Cortex of kidney (tissue), 1 donor: ENCODE measurements at places on chromosomes 3 and 15.

DNA sequence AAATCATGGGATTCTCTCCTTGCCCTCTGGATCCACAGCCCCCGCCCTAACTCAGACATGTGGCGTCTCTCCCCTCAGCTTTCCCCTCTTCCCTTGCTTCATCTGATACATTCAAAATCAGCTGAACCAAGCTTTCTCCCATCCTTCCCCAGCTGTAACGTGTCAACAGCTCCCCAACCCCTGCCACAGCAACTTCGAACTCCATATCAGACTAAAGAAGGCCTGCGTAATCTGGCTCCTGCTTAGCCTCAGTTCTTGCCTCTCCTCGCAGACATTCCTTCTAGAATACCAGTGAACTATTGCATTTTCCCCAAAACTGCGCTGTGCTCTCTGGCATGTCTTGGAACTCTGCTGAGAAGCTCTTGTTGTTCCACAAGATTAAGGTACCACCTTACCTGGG lies 18.3 kb downstream of the B4GALT4 start:
- no peak for DNase-seq

- no peak for DNase-seq
Measured at GRCh38 chr15:93882141-93882540, 349.2 kb upstream of the MCTP2 start.

- DNase-seq: no peak
Measured at GRCh38 chr3:88775026-88775690, 332.3 kb upstream of the EPHA3 start.

DNA sequence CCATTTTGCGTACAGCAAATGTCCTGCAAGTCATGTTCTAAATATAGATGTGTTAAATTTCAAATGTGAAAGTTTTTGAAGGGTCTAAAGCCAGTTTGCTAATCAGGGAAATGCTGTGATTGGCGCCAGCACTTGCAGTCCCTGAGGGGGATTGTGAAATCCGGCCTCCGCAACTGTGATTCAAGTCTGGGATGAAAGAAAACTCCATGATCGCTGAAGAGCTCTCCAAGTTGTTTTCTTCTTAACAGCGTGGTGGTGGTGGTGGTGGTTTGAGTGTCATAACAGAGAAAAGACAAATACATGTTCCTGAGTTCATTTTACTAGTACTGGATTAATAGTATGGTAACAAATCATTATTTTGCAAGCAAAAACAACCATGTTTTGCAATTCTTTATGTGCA lies 51.8 kb downstream of the MITF start:
- no peak for DNase-seq

DNA sequence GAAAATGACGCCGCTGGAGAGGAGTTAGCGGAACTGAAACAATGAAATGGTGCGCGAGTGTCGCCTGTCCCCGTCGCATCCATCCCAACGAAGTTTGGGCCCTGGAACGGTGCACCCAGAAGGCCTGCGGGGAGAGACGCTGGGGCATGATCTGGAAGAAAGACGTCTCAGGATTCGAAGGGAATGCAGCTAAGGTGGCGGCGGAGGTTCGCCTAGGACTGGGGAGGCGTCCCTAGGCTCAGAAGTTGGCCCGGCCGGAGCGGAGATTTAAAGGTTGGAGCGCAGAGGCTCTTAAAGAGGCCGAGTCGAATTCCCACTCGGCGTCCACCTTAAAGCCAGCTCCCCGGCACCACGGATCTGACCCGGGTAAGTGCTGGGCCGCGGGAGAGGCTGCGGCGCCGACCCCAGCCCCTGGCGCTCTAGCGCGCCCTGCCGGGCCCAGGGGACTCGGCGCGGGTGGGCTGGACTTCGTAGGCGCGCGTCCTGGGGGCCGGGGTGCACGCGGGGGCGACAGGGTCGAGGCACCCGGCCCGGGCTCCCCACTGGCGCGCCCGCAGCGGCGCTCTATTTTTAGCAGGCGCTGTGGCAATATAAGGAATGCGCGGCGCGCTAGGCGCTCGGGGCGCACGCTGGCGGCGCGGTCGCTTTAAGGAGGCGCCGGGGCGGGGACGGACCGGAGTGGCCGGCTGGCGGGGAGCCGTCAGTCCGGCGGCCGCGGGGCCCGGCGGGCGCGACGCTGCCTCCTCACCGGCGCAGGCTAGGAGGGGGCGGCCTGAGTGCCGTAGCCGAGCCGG lies at the start of gene MRAS:
Gene MRAS, plus strand, starts transcription at position 620 of the 794 bp plus-strand sequence. CDS start 24,305 bp downstream, outside the sequence.
- DNase-seq: no peak

- no peak for DNase-seq
Measured at GRCh38 chr3:106428565-106428994, 559.8 kb upstream of the CBLB start.

DNA sequence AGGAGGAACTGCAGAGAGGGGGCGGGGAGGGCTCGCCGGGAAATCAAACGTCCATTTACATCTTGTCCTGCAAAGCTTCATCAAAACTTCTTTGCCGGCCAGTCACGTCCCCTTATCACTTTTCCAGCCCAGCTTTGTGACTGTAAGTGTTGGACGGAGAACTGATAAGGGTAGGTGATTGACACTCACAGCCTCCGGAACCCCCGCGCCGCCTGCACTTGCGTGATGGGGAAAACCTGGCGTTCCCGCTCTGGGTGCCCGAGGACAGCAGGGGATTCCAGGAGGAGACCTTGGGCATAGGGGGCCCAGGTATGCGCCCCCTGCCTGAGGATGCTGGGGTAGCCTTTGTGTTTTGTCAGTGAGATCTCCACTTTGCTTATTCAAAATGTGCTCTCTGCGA lies 72.8 kb upstream of the ANKRD34C start:
- DNase-seq: no peak

GRCh38 chr15:36964626-36965025 lies 135.7 kb downstream of the MEIS2 start:
- no peak for DNase-seq

- DNase-seq: no peak
Measured at GRCh38 chr3:95434491-95434890, 1371.6 kb downstream of the NSUN3 start.

- no peak for DNase-seq
Measured at GRCh38 chr3:119013951-119014350, 20.7 kb downstream of the IGSF11 start.

GRCh38 chr3:139610886-139611285 lies 66.9 kb downstream of the NMNAT3 start:
- DNase-seq: no peak

DNA sequence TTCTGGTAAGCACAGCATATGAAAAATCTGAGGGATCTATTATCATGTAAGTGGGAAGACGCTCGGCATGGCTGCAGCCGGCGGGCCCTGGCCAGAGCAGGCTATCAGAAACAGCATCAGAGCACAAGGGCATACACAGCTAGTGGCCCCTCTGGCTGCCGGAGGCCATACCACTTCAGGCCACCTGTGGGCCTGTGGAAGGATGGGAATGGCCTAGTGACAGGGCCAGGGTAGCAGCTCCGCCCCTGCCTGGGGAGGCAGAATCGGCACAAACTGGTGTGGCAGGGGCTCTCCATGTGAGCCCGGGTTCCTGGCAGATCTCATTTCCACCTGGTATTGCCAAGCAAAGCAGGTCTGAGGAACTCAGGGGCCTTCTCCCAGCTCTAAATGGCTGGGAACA lies 46.4 kb downstream of the SH3BP5 start:
- no peak for DNase-seq
